ENCODE measurements at places on chromosomes 6 and 20.

DNA sequence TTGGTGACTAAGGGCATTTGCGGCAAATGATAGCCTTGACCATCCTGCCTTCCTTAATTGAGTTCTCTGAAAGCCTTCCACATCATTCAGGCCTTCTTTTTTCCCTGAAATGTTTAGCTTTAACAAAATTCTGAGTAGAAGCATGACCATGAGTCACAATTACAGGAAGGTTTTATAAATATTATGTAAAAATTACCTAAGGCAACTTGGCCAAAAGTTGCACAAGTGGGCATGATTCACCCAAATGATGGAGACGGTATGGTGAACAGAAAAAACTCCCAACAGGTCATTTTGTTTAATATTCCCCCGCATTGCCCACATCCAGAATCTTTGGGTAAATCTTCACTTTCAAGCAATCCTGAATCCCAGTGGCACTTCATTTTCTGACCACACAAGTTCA is 37.0 kb downstream of the MC3R start:
- DNase-seq: no peak

GRCh38 chr6:162217058-162217457 is 510.5 kb downstream of the PRKN start:
- no peak for DNase-seq

- DNase-seq: no peak
Measured at GRCh38 chr6:26057899-26058298, 29.3 kb upstream of the HFE start.

DNA sequence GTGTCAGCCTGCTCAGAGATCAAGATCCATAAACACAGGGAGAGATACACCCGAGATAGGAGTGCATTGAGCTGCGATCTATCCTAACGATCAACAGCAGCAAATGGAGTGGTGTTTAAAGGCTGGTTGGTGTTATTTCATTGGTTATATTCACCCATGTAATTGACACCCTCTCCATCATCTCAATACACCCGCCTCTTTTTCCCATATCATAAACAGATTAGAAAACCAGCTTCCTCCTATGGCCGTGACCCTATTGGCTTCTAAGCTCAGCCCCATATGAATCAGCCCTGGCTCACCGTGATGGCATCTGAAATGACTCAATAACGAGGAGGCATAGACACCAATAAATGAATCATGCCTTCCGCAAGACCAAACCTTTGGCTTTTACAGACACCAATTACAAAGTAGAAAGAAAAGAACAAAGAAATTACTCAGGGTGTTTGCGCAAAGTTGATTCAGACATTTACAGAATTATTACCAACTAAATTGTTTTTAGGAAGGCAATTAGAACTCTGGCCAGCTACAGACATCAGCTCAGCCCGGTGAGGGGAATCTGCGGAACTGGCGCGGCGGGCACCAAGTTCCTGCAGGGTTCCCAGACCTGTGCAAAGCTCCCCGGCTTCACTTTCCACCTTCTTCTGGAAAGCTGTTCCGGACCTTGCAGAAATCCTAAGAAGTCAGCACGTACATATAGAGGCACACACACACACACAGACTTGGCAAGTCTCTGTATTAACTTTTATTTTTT is 11.5 kb downstream of the PMEPA1 start:
- peak; percentile 35 for DNase-seq

GRCh38 chr20:50388733-50389437 is 121.3 kb upstream of the PTPN1 start:
- DNase-seq: no peak

- DNase-seq: no peak
Measured at GRCh38 chr6:23890543-23891227, 235.3 kb upstream of the NRSN1 start.

DNA sequence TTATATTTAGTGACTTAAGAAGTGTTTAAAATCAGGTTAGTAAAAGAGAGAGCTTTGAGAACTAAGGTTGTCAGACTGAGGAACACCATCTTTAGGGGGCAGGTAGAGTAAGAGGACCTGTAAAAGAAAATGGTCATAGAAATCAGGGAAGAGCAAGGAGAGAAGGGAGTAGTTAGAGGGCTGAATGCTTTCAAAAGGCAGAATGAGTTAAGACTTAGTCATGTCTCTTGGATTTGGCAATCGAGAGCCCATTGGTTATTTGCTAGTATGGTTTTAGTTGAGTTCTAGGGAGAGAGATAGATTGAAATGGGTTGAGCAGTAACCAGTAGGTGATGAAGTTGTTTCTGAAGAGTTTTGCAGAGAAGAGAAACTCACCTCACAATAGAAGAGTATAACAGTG is 51.1 kb downstream of the RALGAPB start:
- DNase-seq: no peak

DNA sequence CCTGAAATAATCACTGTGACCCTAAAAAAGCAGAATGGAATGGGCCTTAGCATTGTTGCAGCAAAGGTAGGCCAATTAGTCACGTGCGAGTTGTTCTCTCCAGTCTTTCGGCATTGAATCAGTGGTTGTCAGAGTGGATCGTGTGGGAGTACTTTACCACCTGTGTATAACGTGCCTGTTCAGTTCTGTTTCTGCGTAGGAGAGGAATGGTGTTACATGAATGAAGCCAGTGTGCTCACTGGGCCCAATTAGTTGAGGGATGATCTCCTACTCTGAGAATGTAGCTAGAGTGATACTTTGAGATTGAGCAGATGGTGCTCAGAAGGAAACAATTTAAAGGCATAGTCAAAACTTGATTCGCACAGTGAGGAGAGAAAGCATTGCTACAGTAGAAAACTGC is 72.4 kb upstream of the KIF25 start:
- no peak for DNase-seq

- no peak for DNase-seq
Measured at GRCh38 chr6:168217880-168218537, 101.6 kb downstream of the DACT2 start.

GRCh38 chr6:1605004-1605892 is 4.5 kb upstream of the FOXC1 start:
- no peak for DNase-seq

GRCh38 chr6:62103186-62103859 is 182.7 kb downstream of the KHDRBS2 start:
- DNase-seq: no peak

DNA sequence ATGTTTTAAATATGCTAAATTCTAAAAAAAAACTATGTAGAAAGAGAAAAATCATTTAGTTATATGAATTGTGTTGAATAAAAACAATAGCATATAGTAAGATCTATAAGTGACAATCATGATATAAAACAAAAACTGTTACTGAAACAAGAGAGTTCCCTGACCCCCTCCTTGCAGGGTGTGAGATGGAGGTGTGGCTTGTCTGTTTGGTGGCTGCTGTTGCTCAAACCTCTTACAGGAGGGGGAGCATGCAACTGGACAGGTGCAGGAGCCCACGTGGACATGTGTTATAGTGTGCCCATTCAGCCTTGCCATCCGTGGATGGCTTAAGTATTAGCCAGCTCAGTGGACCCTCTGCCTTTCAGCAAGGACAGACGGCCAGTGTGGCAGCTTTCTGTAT is 206.7 kb downstream of the MOXD1 start:
- no peak for DNase-seq

- no peak for DNase-seq
Measured at GRCh38 chr6:110654096-110654820, 161.0 kb downstream of the CDK19 start.

- no peak for DNase-seq
Measured at GRCh38 chr6:125293587-125293986, 8.2 kb downstream of the HDDC2 start.

GRCh38 chr6:22057962-22058361 is 238.9 kb downstream of the PRL start:
- DNase-seq: no peak

DNA sequence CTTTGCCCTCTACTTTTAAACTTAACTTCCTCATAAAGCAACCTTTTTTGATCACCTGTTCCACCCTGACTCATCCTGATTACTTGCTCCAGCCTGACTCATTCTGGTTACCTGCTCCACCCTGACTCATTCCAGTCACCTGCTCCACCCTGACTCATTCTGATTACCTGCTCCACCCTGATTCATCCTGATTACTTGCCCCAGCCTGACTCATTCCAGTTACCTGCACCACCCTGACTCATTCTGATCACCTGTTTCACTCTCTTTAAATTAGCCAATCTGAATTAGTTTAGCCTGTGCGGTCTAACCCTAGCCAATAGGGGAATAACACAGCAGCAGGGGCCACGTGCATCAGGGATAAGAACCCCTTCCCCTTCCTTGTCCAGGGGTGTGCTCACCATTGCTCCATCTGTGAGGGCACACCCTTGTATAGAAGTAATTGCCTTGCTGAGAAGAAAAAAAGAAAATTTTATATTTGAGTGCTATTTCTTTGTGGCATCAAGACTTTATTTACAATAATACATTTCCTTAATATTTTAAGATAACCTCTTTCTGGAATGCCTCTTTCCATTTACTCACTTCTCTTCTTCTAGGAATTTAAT is 17.9 kb downstream of the HLA-G start:
- DNase-seq: no peak

GRCh38 chr6:168794491-168794890 is 353.5 kb downstream of the SMOC2 start:
- DNase-seq: no peak

DNA sequence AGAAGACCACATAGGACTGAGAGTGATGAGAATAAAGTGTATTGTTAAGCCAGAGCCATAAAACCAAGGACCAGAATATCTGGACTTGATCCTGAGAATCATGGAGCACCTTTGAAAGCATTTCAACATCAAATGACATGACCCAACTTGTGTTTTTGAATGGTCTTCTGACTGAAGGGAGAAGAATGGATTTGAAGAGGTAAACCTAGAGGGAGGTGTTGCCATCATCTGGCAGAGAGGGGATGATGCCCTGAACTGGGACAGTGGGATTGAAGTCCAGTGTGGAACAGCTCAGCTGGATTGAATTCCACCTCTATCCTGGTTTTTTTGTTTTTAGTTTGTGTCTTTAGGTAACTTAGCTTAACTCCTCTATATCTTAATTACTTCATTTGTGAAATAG is 570.0 kb downstream of the TBC1D32 start:
- no peak for DNase-seq

- no peak for DNase-seq
Measured at GRCh38 chr6:35092362-35093117, 48.6 kb downstream of the TCP11 start.

- DNase-seq: no peak
Measured at GRCh38 chr6:103379272-103379671, 1480.4 kb downstream of the HACE1 start.

GRCh38 chr20:51995551-51995951 is 193.2 kb upstream of the SALL4 start:
- no peak for DNase-seq

GRCh38 chr20:10501402-10501801 is 66.3 kb downstream of the SLX4IP start:
- DNase-seq: no peak

DNA sequence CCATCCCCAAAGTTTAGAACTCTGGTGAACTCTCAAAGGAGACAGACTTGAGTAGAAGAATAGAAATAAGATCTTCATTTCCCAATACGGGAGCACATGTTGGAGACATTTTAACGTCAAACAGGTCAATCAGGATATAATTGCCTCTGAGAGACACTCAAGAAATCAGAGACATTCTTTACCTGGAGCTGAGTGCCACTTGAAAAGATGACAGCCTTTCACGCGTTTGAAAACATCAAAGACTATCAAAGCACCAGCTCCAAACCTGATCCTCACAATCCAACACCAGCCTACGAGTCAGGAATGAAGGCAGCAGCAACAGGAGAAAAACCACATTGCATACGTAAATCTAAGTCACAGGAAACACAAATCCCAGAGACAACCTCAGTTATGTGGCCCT is 571.5 kb upstream of the CDH4 start:
- DNase-seq: no peak

DNA sequence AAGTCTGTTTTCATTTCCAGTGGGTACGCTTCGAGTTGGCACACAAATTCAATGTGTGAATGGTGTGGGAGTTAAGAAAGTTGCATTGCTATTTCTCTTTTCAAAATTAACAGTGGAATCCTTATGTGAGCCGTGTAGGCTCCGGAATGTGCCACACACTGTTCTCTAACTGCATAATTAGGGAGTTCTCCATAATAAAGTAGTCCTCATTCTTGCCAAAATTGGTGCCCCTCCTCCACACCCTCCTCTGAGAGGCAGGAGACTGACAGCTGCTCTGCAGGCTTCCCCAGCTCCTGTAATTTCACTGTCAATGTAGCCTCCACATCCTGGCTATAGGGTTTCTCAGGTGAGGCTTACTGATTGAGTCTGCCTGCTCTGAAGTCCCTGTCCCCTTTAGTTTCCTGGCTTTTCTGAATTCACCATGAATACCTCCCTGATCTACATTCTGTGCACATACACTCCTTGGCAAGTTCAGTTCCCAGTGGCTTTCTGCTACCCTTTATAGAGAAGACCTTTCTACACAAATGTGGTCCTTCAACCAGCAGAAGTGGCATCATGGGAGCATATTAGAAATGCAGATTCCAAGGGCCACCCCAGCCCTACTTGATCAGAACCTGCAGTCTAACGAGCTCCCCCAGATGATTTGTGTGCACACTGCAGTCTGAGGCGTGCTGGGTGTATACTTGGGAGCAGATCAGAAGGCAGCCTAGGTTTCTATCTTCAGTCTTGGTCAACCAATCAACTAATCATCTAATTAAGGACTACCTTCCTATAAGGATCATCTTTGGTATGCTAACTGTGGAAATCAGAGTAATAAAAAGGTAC is 19.9 kb upstream of the CCN6 start:
- DNase-seq: no peak

GRCh38 chr6:145213614-145214013 is 521.7 kb downstream of the EPM2A start:
- no peak for DNase-seq

- DNase-seq: no peak
Measured at GRCh38 chr6:96086745-96087144, 71.0 kb downstream of the FUT9 start.

GRCh38 chr20:4225745-4226144 is 210.4 kb upstream of the RNF24 start:
- DNase-seq: no peak

DNA sequence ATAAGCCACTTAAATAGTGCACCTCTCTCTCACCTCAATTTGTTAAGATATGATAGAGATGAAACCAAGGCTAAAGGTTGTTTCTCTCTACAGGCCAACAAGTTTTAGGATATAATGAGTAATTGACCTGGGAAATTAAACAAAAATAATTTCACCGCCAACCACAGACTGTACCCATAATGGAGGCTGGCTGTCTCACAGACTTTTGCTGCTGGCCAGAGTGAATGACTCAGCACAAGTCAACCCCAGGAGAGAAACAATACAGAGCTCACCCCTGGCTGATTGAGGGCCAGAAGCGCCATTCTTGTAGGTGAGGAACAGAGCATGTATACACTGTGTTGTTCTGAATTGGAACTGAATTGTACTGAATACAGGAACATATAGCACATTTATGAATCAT is 99.9 kb downstream of the CAP2 start:
- DNase-seq: no peak

GRCh38 chr6:15305496-15305895 is 59.6 kb downstream of the JARID2 start:
- no peak for DNase-seq

DNA sequence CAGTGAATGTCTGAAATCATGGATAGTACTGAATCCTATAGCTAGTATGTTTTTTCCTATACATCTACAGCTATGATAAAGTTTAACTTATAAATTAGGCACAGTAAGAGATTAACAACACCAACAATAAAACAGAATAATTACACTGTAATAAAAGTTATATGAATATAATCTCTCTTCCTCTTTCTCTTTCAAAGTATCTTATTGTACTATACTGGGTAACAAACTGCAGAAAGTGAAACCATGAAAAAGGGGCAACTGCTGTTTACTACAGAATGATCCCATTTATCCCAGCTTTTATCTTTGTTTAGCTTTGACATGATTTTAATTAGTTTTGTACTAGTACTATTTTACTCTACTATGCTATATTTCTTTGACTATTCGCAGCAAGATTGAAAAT is 25.8 kb downstream of the ESF1 start:
- no peak for DNase-seq

All from stimulated activated CD4-positive, alpha-beta T cell treated with anti-CD3 and anti-CD28 coated beads, TNF-alpha, amount 100 ng/mL, for 1 hour (primary cell).